Activated gamma-delta T cell treated with anti-CD3 and anti-CD28 coated beads, Interleukin-2, amount 50 U/mL, for 16 hours (primary cell): ENCODE measurements at places on chromosomes 5 and 9.

DNA sequence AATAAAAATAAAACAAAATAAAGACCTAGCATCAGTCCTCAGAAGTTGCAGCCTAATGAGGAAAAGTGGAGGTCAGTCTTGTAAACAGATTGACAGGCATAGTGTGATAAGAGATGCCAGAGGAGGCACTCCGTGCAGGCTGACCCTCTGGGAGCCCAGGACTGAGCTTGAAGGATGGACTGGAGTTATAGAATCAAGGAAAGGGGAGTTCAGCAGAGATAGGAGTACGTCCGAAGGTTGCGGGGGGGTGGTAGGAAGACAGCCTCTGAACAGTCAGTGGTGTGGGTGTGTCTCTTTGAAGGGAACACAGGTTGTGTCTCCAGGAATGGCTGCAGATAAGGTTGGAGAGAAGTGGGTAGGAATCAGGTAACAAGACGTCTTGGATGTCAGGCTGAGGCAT is 126.1 kb upstream of the CPEB4 start:
- DNase-seq, result no peak

- DNase-seq, result no peak
Measured at GRCh38 chr5:61732369-61732768, 400.3 kb downstream of the ZSWIM6 start.

- no peak for DNase-seq
Measured at GRCh38 chr5:42837601-42838000, 25.9 kb upstream of the SELENOP start.

GRCh38 chr9:95819636-95820035 is 55.9 kb upstream of the ERCC6L2 start:
- DNase-seq, result no peak

GRCh38 chr5:126594748-126595485 is at the start of gene ALDH7A1:
ALDH7A1 (minus strand) TSS chr5:126595219; CDS start chr5:126595198, 21 bp downstream.
- no peak for DNase-seq

GRCh38 chr9:18947892-18948339 is 85.1 kb downstream of the SAXO1 start:
- DNase-seq, result no peak

DNA sequence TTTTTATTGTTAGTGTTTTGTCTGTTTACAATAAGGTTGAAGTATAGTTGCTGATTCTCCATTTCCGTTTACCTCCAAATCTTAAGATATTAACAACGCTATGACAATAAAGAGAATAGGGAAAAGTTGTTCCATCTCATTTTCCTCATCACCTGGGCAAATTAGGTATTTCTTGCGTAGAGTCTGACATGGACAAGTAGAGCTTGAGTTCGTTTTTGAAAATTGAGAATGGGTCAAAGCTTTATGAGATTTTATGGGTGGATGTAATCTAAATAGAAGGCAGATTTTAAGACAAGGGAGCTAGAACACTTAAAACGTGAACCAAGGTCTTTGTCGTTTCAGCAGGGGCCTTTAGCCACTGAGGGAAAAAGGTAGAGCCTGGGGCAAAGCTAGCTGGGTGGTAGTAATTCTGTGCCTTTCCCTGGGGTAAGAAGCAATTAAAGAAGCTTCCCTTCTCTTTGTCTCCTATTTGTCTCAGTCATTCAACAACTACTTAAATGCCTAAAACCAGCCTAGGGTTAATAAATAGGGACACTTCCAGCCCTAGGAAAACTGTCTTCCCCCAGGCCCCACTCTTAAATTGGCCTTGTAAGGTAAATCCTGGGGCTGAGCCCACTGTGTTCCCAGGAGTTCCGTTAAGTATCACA is 551 bp upstream of the CAAP1 start:
- DNase-seq, result no peak

- no peak for DNase-seq
Measured at GRCh38 chr9:114034196-114034595, 43.9 kb downstream of the AMBP start.

- DNase-seq, result no peak
Measured at GRCh38 chr9:89591274-89592212, 13.3 kb upstream of the GADD45G start.

DNA sequence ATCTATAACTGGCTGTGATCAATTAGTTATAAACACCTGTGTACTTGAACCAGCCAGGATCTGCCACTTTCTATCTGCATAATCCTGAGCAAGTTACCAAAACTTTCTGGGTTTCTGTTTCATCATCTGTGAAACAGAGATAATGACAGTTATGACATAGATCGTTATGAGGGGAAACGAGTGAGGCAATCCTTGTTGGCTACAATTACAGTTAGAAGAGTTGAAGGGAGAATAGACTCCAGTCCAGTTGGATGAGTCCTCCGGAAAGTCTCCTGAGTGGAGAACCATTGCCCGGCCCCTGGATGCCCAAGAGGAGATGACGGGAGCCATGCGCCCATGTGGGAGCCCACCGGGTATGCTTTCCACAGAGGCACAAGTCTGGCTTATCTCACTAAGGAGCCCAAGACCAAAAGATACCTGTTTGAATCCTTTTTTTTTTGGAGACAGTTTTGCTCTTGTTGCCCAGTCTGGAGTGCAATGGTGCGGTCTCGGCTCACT is 4.5 kb downstream of the PDE6A start:
- DNase-seq, result no peak

- DNase-seq, result no peak
Measured at GRCh38 chr5:151569132-151570046, 21.7 kb downstream of the FAT2 start.

DNA sequence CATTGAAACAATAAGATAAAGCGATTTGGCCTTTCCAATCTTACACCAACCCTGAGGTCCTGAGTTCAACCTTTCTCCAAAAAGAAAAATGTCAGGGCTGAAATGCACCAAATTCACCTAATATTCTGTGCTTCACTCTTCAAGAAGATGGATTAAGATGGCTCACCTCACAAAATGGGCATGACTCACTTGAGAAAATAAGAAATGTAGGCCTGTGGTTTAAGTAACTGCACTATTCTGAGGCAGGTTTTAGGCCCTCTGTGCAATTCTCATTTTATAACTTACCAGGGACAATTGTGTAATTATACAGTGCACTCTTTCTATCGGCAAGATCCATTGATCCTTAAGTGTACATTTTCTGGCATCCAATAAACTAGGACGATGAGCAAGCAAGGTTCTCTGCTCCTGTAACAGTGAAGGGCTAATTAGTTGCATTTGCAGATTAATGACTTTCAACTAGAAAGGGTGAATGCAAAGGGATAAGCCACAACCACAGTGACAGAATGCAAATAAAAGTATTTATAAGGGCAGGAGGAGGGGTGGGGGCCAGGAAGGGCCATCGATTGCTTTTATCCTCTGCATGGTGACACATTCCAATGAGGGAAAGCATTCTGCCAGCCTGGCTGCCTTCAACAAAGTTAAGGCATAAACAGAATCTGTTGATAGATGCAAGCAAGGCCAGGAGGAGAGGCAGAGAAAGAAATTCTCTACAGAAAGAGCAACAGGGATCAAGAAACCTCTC is 214.5 kb downstream of the CAAP1 start:
- no peak for DNase-seq

GRCh38 chr9:130058154-130058553 is 4.4 kb downstream of the GPR107 start:
- DNase-seq, result no peak

DNA sequence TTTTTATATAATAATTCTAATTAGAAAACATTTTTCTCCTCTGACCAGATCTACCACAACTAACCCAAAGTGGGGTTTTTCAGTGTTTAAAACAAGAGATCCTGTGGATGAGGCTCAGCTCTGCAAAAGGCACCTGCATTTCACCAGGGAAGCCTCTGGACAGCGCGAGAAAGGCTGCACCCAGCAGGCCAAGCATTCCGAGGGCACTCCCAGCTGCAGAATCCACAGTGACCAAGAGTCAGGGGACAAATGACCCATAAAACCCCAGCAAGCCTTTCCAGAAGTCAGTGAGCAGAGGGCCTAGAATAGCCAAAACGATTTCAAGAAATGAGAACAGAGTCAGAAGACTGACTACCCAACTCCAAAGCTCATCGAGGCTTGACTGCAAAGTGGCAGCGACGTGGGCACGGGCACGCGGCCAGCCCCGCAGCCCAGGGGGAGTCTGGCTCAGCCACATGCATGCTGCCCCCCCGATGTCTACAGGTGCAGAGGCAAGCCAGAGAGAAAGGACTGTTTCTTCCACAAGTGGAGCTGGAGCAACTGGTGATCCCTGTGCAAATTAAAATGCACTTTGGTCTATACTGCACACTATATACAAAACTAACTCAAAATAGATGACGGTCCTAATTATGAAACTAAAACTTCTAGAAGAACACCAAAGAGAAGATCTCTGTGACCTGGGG is 26.2 kb downstream of the TPPP start:
- DNase-seq, result no peak

GRCh38 chr5:60479542-60479941 is 220.4 kb downstream of the DEPDC1B start:
- no peak for DNase-seq

DNA sequence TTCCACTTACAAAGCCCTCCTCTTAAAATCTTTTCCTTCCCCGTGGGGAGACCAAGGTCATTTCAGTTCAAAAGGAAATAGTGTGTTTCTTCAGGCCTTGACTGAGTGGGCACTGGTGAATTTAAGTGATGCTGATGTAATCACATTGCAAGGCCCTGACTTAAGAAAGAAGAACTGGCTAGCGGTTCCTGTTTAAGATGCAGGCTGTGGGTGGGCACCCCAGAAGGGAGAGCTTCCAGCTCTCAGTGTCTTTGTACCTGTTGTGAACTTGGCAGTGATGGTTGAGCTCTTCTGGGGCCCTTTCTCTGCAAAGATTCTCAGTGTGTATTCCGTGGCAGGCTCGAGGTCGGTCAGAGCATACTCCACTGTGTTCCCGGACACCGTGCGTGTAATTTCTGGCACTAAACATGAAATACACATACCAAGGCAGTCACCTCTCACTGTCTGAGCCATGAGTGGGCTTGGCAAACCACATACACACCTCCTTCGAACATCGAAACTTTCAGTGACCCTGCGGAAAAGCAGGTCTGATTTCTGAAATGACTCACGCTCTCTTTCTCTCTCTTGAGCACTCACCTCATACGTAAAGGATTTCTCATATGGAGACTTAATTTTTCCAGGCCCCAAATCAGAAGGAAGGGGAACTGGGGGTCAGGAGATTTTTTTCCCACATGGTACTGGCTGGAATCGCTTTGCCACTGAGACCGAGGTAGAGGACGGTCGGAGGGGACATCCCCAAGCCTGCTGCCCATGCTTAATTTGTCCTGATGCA is 81.9 kb downstream of the TNC start:
- DNase-seq, result no peak
